ENCODE measurements at places on chromosomes 13 and 19.

DNA sequence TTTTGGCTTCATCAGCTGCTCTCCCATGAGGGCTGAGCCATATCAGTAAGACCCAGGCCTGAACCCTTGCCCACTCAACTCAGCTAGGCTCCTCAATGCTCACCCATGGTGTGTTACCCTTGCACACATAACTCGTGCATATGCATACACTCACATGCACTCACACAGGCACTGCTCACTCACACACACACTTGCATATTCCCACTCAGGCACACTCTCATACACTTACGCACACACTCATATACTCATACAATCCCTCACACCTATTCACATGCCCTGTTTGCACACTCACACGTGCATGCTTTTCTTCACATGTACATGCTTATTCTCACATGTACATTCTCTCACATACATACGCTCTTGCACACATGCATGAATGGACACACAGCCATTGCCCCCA lies 93.8 kb downstream of the SLC7A1 start:
- no peak for DNase-seq

DNA sequence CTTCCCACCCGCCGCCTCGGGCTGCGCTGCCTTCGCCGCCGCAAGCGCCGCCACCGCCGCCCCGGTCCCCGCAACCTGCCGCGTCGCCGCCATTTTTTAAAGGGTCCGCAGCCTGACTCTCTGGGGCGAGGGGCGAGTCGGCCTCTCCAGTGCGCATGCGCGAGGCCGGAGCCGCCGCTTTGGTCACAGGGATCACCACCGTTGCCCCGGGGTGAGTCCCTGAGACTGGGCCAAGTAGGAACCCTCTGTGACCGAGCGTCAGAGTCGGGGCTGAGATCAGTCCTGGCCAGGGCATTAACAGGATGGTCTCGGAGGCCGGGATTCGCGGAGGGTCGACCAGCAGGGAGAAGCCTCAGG lies 42.6 kb downstream of the ZNF146 start:
- no peak for DNase-seq

DNA sequence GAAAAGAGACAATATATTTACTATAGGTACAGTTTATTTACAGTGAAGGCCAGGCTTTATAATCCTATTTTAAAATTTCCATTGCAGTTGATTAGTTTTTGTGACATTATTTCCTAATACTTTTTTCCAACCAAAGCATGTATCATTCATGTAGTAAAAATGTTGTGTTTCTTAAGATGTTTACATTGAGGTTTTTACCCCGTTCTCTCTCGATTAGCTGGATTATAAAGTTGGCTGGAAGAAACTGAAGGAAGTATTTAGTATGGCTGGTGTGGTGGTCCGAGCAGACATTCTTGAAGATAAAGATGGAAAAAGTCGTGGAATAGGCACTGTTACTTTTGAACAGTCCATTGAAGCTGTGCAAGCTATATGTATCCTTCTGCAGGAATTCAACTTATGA lies 21.2 kb downstream of the HNRNPM start:
- no peak for DNase-seq

DNA sequence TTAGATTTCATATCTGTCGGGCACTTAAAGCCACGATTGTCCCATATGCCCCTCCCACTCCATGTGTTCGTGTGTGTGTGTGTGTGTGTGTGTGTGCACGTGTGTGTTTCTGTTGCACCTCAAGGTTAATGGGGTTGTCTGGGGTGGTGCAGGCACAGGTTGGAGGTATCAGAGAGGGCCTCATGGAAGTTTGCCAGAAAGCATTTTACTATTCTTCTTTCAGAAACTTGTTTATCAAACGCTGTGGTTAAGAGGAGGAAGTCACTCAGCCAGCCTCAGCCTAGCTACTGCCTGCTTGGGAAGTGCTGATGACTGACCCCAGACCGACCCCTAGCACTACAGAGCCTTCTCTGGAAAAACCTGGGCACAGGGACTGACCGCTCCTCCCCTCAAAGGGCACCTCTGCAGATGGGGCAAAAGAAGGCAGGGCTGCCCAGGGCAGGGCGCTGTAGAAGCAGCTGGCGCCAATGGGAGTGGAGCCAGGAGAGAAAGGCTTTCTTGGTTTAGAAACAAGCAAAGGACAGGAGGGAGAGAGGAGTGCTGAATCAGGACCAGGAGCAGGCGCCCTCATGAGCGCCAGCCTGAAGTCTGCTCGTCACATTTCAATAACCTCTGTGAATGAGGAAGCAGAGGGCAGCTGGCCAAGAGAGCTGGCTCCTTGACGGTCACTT lies 3.9 kb downstream of the SIAH3 start:
- DNase-seq: peak; percentile 58

GRCh38 chr13:22561581-22561980 lies 619.2 kb upstream of the SGCG start:
- no peak for DNase-seq

- no peak for DNase-seq
Observed at GRCh38 chr13:67713571-67713970, 483.4 kb upstream of the PCDH9 start.

DNA sequence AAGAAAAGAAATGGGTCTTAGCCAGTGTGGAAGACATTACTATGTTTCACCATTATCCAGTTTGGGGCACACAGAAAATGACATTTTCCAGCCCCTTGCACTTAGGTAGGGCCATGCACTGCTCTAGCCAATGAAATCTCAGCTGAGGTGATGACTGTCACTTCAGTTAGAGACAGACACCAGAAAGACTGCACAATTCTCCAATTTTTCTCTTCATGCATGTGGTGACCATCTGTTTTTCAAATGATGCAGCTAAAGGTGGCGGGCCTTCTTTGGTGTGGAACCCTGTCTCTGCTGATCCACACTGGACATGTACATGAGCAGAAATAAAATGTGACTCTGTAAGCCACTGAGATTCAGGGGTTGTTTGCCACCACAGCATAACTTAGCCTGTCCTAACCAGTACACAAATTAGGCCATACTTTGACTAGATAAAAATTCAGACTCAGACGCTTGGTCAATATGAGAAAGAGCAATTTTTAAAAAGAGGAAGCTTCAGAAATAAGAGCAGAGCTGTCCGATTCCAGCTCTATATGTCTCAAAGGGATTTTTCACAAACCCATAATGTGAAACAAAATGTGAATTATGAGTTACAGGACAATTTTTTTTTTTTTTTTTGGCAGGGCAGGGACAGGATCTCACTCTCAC lies 6.7 kb downstream of the ZNF565 start:
- DNase-seq: no peak

- DNase-seq: no peak
Observed at GRCh38 chr13:48808683-48809082, 155.0 kb downstream of the CYSLTR2 start.

GRCh38 chr13:101942038-101942437 lies 459.8 kb downstream of the FGF14 start:
- DNase-seq: no peak

- no peak for DNase-seq
Observed at GRCh38 chr19:15200553-15201364, at the start of gene NOTCH3. Gene NOTCH3, minus strand, starts transcription at chr19:15200995. Its CDS starts 90 bp downstream, at chr19:15200905.

DNA sequence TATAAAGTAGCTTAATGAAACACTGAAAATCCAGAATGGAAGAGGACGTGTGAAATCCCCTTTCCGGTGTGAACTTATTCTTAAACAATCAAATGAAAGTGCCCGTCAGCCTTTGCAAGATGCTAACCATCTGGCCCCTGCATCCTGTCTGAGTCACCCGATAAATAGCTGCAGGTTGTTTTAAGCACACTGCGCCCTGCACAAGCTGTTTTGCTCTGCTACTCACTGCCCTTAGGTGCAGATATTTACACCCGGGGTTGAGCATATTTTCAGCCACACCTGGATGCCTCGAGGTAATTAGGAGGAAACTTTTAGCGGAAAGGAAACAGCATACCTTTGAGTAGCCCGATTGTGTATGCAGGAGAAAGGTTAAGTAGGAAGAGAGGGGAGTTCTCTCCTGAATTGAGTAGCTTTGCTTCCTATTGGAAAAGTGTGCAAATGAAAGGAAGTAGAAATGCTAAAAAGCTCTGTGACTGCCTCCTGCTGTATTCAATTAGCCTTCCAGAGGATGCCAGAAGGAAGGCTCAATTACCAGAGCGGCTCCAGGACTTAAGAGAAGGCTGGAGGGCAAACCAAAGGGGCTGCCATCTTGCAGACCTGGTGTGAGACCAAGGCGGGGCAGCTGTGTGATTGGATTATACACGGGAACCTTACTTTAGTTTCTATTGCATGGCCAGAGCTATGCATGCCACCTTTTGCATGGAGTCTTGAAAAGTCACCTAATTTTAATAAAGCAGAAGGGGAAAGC lies 42.5 kb downstream of the IRS2 start:
- DNase-seq: no peak

GRCh38 chr13:27057817-27058216 lies 113.8 kb downstream of the USP12 start:
- no peak for DNase-seq

DNA sequence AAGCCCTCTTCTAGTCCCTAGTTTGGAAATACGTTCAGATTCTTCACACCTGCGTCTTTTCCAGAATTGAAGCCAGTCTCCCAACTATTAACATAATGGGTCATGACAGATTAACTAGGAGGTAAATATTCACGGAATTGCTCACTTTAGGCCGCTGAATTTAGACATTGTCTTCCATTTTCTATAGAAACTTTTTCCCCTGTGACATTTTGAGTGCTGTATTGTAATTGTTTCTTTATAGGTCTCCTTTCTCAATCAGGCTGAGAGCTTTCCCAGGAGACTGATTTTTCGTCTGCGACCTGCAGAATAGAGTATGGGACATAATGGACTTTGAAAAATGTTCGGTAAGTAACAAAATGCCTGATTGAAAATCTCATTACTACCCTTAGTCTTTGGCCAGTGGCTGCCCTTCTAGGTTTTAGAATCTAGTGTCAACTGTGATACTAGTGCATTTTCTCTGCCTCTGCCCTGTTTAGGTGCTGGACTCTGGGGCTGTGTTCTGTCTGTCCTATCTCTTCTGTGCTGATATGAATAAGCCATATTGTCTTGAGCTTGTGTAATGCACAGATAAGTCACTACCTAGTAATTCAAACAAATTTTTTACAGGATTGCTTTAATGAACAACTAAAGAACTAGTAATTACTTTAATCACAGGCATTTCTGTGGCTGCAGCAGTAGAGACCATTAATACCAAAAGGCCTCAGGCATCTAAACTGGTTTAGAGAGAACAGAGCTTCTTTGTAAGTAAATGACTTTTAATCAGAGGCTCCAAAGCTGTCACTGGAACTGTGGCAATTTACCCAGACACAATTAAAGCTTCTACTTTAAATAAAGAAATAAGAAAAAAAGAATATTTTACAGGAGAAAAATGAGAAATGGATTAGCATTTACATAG lies 122.4 kb upstream of the FREM2 start:
- no peak for DNase-seq

- DNase-seq: no peak
Observed at GRCh38 chr13:31956980-31957644, 74.5 kb upstream of the FRY start.

GRCh38 chr19:35247526-35248309 lies 1.1 kb upstream of the LSR start:
- peak; percentile 73 for DNase-seq

DNA sequence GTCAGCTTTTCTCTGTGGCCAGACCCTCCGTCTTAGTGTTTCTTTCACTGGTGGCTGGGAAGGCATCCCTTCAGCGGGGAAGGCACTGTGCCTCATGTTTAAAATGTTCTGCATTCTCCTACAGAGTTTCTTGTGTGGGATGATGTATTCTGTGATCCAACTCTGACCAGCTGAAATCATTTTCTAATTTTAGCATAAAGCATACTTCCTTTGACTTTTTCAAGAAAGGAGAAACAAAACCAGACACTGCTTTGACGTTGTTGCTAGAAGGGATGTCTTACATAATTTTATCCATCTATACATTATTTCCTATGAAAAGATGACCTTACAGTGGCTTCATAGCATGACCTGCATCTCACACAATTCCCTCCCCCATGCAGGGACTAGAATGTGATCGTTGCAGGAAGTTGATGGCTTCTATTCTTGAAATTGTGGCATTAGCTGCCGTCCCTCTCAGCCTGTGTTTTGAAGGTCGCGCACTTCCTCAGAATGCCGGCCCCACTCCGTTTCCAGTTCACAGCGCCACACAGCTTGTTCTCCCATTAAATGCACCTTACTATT lies 38.6 kb upstream of the TEX29 start:
- no peak for DNase-seq

GRCh38 chr19:16375157-16375935 lies 50.7 kb downstream of the KLF2 start:
- no peak for DNase-seq

DNA sequence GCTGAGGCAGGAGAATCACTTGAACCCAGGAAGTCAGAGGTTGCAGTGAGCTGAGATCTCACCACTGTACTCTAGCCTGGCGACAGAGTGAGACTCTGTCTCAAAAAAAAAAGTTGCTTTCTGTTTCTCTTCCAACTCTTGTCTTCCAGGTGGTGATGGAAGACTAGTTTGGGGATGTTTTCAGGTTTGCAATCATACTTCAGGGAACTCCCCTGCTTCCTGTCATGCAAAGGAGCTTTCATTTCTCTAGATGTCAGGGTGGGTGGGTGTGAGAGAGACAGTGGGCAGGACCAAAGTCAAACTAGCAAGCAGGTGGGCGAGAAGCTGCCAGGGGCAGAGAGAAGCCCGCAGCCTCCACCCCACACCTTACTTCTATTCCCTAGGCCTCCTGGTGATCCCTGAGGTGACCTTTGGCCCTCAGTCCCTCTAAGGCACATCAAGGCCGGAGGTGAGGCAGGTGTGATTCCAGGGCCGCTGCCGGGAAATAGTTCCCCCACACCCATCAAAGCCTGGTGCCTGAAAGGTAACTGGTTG lies 25.7 kb downstream of the CCNE1 start:
- peak; percentile 72 for DNase-seq

- DNase-seq: no peak
Observed at GRCh38 chr13:22227895-22228294, 557.0 kb downstream of the FGF9 start.
